Liver (tissue), 10 donors: ENCODE measurements at places on chromosomes 2 and 18. TPM values are rescaled to one million over a fixed set of nuclear protein-coding genes. Genes with fewer than 3 reads are reported as not detected.

GRCh38 chr2:226991663-226992062 is 155.8 kb downstream of the RHBDD1 start:
- no peak for DNase-seq

- DNase-seq: peak; percentile 66
Observed at GRCh38 chr2:54629914-54630857, 93.3 kb upstream of the EML6 start.

DNA sequence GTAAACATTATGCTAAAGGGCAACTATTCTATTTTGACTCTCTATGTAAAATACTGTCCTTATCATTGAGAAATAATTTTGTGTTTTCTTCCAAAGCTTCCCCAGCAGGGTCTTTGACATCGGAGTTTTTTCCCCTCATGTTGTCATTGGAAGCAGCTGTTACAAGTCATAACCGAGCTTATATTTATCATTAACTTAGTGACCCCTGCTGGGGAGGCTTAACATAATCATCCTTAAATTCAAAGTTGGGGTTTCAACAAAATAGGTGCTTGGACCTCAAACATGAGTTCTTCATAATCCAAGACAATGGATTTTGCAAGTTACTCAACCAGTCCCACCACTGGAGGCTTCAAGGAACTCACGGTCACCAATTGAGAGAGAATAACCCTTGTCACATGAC is 330.9 kb downstream of the DCC start:
- no peak for DNase-seq

DNA sequence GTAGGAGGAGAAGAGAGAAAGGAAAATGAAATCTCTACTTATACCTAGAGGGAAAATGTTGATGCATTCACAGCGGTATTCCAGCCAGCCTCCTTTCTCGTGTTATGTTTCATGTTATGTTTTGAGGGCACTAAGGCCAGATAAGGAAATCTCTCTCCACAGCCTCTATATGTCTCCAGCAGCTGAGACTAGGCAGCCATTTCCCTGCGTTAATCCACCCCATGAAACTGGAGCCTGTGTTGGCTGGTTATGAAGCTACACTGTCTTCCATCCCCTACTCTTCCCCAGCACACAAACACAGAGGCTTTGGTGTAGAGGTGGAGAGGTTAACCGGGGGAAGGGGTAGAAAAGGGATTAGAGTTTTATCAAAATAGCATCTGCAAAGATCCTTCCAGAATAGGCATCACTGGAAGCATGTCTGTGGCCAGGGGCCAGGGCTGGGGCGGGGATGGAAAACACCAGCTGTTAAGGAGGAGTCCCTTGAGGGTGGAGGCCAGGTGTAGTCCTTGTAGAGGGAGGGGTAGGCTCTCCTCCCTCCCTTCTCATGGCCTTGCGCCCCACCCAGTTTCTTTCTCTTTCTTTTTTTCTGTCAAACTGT is 100.9 kb upstream of the TNP1 start:
- DNase-seq: no peak

DNA sequence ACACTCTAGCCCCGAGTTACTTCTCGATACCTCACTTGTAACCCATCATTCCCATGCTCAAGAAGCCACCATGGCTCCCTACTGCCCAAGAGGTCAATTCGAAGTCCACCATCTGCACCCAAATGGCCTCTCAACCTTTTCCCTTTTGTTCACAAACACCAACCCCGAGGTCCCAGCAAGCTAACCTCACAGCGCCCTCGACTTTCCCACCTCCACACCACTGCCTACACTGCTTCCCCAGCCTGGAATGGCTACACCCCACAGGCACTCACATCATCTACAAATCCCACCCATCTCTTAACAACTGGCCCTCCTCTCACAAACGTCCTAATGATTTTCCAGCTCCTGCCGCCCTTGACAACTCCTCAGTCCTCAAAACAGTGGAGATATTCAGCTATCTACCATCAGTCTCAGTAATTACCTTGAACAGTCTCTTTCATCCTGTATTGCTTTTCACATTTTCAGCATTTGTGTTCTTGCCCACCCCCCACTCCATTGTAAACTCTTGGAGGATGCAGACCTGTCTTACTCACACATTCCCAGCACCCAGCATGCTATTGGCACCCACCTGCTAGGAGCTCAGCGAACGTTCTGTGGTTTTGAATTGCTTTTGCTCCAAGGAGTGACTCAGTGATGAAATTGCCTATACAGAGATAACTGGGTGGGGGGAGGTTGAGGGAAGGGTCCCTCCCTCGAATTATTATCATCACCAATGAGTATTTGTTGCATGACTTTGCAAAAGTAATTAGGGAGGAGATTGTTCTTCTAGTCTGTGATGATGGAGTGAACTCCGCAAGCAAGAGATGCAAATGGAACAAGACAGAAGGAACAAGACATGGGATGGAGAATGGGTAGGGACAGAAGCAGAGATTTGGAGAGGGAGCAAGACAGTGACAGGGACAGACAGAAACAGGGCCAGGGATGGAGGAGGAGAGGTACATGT is 106.8 kb downstream of the CYP26B1 start:
- no peak for DNase-seq

DNA sequence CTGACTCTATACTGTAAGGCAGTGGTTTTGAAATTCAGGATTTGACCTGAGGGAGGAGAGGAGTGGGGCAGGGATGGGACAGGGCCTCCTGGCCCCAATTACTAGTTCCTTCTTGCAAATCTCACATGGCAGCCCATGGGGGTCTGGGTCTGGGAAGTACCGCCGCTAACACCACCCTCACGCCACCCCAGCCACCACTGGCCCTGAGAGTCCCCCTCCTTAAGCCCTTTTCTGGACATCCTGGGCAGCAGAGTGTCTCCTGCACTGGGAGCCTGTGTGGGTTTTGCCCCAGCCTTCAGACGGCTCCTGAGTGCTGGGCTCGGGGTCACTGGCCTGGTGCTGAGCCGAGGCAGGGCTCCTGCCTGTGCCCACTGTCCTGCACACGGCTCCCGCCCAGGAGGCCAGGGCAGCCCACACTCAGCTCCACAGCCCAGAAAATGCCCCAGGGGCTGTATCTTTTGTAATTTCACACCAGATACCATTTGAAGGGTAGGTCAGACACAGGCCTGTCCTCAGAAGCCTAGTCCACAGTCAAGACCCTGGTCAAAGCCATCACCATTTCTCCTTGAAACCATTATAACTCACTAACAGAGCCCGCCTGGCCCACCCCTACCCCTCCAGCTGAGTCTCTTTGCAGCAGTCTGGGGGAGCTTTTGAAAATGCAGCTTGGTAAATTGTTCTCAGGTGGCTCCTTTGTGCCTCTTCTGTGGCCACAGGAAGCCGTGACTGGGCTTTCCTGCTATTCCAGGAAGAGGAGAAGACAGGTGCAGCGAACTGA is 55.1 kb downstream of the CYP27C1 start:
- peak; percentile 30 for DNase-seq

DNA sequence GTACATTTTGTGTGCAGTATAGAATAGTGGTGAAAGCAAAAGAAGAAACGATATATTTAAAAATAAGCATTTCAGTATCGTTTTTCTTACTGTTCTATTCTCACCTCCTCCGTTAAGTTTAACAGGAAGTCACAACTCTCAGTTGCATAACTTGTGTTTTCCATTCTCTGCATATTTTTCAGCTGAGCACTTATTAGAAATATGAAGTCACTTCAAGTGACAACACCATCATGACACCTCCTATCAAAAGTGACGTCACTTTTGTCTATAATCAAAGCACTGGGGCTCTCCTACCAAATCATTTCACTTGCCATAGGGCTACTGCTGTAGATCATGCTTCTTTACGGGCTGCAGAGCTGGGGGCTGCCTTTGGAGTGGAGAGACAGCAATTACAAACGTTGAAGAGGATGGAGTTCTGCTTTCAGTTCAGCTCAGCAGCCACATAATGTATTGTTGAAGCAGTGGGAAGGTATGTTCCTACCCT is 36.3 kb downstream of the STAT4 start:
- no peak for DNase-seq

DNA sequence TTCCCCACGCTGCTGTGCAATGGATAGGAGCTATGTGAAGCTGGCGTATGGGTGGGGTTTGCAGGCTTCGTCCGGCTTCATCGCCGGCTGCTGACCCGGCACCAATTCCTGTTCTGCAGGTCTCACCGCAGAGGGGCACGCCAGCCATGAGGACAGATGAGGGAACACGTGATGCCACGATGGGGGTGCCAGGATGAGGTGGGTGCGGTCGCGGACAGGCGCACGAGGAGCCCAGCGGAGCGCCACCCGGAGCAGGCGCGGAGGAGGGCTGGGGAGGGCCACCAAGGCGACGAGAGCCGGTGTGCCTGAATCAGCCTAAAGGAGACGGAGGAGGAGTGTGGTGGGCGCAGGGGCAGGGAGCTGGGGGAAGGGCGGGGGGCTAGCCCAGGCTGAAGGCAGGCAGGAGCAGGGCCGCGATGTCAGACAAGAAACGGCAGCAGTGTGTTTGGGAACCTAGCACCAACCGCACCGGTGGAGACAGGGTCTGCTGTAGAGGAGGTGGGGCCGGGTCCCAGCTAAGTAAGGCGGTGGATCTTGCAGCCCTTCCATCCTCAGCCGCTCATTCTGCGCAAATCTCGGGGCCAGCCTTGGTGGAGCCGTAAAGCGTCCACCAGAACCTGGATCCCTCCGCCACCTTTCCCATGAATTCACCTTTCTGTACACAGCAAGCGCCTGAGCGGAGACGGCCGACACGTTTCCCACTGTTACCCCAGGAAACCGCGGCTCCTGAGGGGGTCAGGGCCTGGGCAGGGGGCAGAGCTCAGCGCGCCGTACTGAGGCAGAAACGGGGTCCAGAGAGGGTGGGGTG is 17.0 kb upstream of the CD8A start:
- no peak for DNase-seq

DNA sequence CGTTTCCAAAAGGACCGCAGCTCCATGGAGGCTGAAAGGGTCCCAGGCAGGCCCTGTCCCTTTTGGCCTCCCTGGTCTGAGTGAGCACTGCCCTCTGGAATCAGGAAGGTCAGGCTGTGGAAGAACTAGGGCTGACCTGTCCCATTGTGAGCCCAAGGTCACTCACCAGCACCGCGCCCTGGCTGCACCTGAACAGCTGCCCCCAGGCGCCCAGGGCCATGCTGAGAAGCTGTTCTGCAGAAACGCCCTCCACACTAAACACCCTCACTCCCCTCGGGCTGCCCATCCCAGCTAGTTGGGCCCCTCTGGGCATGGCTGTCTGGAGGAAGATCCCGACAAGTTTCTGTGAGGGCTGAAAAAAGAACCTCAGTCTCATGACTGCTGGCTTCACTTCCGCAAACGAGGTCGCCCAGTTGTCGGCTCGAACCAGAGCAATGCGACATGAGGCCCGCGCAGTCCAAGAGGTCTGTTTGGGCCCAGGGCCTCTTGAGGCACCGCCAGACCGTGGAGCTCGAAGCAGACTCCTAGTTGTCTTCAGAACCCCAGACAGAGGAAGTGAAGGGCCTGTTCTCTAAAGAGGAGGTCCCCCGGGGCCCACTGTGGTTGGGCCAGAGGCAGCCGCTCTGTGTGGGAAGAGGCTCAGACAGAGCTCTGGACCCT is 64.4 kb downstream of the INPP5D start:
- DNase-seq: no peak

GRCh38 chr18:26757263-26758019 is 108.1 kb downstream of the AQP4 start:
- no peak for DNase-seq

- no peak for DNase-seq
Observed at GRCh38 chr2:164205347-164205746, 415.9 kb downstream of the GRB14 start.

- no peak for DNase-seq
Observed at GRCh38 chr2:165640247-165640929, 153.7 kb downstream of the GALNT3 start.

GRCh38 chr18:2843146-2843545 is 3.7 kb upstream of the EMILIN2 start:
- peak; percentile 16 for DNase-seq

- no peak for DNase-seq
Observed at GRCh38 chr2:61291851-61292575, 130.0 kb downstream of the C2orf74 start.

GRCh38 chr2:30201990-30202389 is 29.3 kb upstream of the LBH start:
- no peak for DNase-seq

GRCh38 chr2:158381205-158381604 is 75.3 kb downstream of the CCDC148 start:
- no peak for DNase-seq

DNA sequence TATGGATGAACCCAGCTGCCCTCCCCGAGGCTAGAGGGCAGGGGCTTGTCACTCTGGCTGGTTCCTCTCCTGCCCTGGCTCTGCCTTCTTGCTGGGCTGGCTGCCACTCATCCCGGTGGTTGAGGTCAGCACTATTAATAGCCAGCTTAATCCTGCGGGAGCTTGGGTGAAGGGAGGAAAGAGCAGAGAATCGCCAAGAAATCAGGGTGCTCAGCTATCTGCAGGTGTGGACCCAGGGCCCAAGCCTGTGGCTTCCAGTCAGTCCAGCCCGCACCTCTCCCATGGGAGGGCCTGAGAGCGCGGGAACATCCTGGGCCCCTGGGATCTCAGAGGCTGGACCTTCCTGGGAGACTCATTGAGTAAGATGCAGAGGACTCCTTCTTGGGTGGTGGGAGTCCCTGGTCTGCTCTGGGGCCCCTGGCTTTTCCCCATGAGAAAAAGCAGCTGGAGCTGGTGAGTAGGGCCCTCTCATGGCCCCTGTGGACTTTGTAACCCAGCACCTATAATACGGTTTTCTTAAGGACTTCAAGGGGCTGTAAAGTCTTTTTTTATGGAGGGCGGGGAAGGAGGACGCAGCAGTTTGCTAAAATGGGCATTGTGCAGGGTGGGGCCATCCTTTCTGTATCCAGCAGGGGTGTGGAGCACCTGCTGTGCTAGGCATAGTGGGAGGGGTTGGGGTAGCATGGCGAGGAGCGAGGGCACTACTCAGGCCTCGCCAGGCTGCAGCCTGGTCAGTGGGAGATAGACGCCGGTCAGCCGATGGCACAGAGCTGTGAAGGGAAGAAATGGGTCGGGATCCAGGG is 27.4 kb upstream of the CNNM3 start:
- no peak for DNase-seq

- DNase-seq: no peak
Observed at GRCh38 chr2:212538305-212539071, at the start of gene ERBB4. Gene ERBB4 (minus strand): TSS chr2:212538802. CDS start chr2:212538530, 272 bp downstream.

DNA sequence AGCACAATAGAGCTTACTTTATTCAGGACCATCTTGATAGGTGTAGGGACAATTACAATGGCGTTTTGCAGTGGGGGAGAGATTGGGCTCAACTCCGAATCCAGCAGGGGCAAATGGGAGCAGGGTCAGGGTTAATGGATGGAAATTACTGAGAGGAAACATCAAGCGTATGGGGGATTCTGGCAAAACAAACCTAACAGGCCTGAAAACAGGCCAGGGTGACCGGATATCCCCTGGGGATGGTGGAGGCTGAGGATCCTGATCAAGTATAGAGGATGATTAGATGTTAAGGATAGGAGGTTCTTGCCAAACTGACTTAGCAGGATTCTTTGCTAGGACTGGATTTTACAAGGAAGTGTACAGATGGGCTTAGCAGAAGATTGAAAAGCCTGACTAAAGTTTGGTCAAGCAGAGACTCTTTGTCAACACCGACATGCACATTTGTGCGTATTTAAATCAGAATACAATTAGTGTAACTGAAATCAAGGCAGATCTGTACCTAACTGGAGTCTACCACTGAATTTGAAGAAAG is 54.5 kb upstream of the GPR45 start:
- DNase-seq: no peak

CDH7 gene
- total RNA-seq: not detected

IL1A gene
- not detected for total RNA-seq

PLEKHH2 gene
- total RNA-seq: 3.8 TPM

CRYGC gene
- total RNA-seq: not detected

DYNAP gene
- total RNA-seq: not detected

DLX2 gene
- total RNA-seq: not detected

EVA1A gene
- total RNA-seq: 206 TPM

RTKN gene
- total RNA-seq: 27.8 TPM

G6PC2 gene
- total RNA-seq: not detected
